ENCODE measurements at places on chromosomes 5 and 9.

- no peak for DNase-seq
Observed at GRCh38 chr5:147555176-147555575, 45.3 kb upstream of the DPYSL3 start.

- DNase-seq = no peak
Observed at GRCh38 chr9:122201641-122202040, 27.1 kb downstream of the LHX6 start.

DNA sequence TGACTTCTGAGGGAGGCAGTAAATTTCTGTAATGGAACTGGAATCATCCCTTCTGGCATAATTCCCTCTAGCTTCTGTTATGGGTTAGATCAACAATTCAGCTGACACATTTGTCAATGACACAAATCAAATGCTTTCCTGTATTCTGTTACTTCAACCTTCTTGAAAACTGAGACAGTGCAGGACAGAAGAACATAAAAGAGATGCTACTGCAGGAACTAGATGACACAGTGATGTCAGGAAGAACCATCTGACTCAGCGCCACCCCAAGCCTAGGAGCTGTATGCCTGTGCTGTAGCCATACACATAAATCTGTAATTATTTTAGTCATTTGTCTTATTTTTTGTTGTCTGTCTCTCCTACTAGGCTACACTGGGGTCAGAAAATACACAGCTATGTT lies 18.2 kb upstream of the CEP120 start:
- DNase-seq = no peak

- DNase-seq = no peak
Observed at GRCh38 chr9:77587851-77588250, 60.3 kb downstream of the GNA14 start.

DNA sequence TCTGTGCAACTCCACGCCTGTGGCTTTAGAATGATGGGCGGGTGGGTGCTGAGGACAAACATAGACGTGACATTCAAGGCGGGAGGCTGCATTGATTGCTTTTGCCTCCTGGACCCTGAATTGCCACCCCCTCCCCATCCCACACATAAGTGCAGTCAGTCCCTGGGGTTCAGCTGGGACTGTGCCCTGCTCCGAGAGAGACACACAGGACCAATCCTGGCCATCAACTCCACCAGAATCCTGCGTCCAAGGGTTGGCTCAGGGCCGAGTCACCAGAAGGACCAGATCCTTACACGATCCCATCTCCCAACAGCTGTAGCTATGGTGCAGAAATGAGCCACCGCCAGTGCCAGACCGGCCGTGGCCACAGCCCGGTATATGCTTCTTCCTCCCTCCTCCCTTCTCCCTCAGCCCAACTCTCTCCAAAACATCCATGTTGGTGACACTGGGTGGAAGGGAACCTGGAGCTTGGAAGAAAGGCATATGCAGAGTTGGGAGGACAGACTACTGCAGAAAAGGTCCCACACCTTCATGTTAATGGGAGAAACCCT lies 27.4 kb downstream of the IRX2 start:
- no peak for DNase-seq

Measured in thoracic aorta (tissue), 2 donors.